ENCODE measurements at places on chromosomes 7 and 10.

DNA sequence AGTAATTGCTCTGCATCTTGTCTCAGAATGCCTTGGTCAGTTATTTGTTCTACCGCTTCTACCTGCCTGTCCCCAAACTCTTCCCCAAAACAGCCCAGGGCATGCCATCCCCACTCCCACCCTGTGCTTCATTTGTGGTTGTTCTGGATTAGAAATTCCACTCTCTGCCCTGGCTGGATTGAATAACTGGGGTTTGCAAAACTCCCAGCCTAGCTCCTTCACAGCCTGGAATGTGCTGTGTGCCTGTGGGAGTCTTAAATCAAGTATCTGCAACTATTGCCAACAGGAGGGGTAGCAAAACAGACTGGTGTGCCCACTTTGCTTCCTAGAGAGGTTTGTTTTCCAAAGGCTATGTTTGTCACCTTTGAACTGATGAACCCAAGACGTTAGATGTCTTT, 24.2 kb downstream of the TSPAN15 start:
- DNase-seq, result no peak

GRCh38 chr7:150842018-150842417, 10.3 kb upstream of the AOC1 start:
- no peak for DNase-seq

DNA sequence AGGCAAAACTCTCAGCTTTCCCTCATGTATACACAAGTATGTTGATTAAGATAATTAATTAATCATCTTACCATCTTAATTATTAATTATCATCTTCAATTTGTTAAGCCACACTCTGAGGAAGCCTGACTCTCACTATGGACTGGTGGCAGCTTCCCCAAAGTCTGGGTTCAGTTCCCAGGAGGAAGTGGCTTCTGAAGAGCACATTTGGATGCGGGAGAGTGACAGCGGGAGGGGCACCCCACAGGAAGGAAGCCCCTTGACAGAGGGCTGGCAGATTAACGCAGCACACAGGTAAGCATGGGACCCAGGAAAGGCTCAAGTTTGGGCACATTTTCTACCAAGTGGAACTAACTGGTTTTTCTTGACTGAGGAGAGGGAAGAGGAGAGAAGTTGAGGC, 13.4 kb upstream of the SLIT1 start:
- DNase-seq, result no peak

GRCh38 chr7:27955011-27955410, 215.0 kb downstream of the TAX1BP1 start:
- no peak for DNase-seq

GRCh38 chr10:112215342-112215774, 31.8 kb upstream of the GPAM start:
- DNase-seq, result no peak

- DNase-seq, result no peak
Observed at GRCh38 chr10:70898687-70899086, 10.3 kb upstream of the PCBD1 start.
